ENCODE measurements at places on chromosomes 2 and 18. TPM values are rescaled to one million over a fixed set of nuclear protein-coding genes. Genes with fewer than 3 reads are reported as not detected.

GRCh38 chr2:63950414-63950813, 68.8 kb downstream of the VPS54 start:
- H3K4me1 ChIP-seq: no peaks in the 10 kb centered on the region
- DNase-seq: no peak
- peaks cover 40% of the 10 kb centered on the region for H3K36me3 ChIP-seq
- no peaks in the 10 kb centered on the region for H3K27me3 ChIP-seq

DNA sequence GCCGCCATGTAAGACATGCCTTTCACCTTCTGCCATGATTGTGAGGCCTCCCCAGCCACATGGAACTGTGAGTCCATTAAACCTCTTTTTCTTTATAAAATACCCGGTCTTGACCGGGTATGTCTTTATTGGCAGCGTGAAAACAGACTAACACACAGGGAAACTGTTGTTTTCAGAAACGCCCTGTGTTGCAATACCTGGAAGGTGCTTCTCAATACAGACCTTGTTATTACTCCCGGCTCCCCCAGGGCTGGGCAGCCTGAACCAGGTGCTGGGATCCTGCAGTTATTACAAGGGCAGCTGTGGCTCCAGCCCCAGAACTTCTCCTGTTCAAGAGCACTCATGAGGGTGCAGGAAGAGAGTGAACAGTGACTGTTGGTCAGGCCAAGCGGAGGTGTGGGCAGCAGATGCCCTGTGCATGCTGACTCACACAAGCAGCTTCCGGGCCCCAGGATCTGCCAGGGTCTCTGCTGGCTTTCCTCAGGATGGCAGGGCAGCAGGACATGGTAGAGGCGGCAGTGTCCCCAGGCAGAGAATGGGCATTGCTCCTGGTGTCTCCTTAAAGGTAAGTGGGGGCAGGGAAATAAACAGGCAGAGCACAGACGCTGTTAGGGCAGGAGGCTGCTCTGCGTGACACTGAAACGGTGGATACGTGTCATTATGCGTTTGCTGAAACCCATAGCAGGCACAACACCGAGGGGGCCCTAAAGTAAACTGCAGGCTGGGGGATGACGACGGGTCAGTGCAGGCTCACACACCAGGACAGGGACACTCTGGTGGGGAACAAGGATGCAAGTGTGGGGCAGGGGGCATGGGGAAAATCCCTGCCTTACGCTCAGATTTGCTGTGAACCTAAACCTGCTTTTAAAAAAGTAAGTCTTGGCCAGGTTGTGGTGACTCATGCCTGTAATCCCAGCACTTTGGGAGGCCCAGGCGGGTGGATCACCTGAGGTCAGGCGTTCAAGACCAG, 89.1 kb downstream of the NDUFA10 start:
- H3K4me3 ChIP-seq: no peak overlapping the region
- H3K27me3 ChIP-seq: no peaks in the 10 kb centered on the region
- peaks cover 5% of the 10 kb centered on the region for H3K4me1 ChIP-seq
- peaks cover 6% of the 10 kb centered on the region for H3K36me3 ChIP-seq

DNA sequence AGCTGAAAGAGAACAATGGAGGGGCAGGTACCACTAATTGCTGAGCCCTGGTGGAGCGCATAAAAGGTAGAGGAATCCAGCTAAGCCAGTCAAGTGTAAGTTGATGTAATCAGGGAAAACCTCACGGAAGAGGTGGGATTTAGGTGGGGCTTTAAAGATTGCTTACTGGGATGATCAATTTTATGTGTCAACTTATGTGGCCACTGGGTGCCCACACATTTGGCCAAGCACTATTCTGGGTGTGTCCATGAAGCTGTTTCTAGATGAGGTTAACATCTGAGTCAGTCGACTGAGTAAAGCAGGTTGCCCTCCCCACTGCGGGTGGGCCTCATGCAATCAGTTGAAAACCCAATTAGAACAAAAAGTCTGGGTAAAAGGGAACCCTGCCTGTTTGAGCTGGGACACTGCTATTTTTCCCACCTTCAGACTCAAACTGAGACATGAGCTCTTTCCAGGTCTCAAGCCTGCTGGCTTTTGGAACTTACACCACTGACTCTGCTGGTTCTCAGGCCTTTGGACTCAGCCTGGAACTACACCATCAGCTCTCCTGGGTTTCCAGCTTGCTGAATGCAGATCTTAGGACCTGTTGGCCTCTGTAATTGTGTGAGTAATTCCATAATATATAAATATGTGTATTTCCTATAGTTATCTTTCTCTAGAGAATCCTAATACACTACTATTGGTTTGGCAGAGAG, 67.3 kb downstream of the MYO5B start:
- peaks cover 14% of the 10 kb centered on the region for H3K4me1 ChIP-seq
- H3K36me3 ChIP-seq: no peaks in the 10 kb centered on the region
- DNase-seq: no peak
- peaks cover 54% of the 10 kb centered on the region for H3K27me3 ChIP-seq
- no peak overlapping the region for H3K4me3 ChIP-seq

DNA sequence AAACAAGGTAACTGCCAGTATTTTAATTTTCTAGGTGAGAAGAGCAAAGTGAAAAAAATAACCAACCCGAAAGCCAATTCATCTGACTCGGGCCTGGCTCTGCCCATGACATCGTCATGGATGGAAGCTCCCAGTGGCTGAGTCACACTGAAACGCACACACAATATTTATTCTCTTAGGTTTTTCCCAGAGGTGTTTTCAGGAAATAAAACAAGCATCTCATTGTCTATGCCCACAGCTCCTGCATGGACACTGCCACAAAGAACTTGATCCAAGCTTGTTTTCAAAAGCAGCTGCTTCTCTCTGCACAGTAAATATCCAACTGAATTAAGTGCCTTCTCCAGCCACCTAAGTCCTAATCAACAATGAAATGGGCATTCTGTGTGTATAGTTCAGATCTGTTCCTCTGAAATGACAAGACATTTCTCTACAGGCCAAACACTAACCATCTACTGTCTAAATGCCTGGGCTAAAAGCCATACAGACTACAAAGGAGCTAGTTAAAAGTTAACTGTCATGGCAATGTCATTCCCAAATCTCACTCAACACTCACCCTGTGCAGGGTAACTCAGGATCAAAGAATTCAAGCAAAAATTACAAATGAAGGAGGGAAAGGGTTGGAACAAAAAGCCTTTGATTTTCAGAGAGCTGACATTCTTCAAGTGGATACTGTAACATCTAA, 62.9 kb downstream of the RPL31 start:
- no peak overlapping the region for H3K27ac ChIP-seq
- H3K27me3 ChIP-seq: no peaks in the 10 kb centered on the region
- no peaks in the 10 kb centered on the region for H3K36me3 ChIP-seq
- DNase-seq: no peak
- no peak overlapping the region for H3K4me3 ChIP-seq

GRCh38 chr2:212173756-212174510, 364.7 kb downstream of the ERBB4 start:
- H3K4me3 ChIP-seq: no peak overlapping the region
- no peaks in the 10 kb centered on the region for H3K4me1 ChIP-seq
- no peaks in the 10 kb centered on the region for H3K27me3 ChIP-seq

DNA sequence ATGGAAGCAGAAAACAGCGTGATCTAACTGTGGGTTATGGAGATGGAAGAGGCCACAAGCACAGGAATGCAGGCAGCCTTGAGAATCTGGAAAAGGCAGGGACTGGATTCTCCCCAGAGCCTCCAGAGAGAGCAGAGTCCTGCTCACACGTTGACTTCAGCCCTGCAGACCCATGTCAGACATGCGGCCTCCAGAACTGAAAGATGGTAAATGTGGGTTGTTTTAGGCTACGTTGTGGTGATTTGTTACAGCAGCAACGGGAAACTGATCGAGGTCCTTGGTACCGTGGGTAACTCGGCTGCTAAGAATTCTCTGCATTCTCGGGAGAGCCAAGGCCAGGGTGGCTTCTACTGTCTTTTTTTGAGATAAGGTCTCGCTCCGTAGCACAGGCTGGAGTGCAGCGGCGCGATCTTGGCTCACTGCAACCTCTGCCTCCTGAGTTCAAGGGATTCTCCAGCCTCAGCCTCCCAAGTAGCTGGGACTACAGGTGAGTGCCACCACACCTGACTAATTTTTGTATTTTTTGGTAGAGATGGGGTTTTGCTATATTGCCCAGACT, 97.1 kb downstream of the ACKR3 start:
- peaks cover 4% of the 10 kb centered on the region for H3K27me3 ChIP-seq
- H3K36me3 ChIP-seq: no peaks in the 10 kb centered on the region
- no peak overlapping the region for H3K27ac ChIP-seq
- H3K4me3 ChIP-seq: no peak overlapping the region

- no peak for DNase-seq
- no peaks in the 10 kb centered on the region for H3K4me1 ChIP-seq
- H3K4me3 ChIP-seq: no peak overlapping the region
- H3K27me3 ChIP-seq: peaks cover 4% of the 10 kb centered on the region
- H3K36me3 ChIP-seq: no peaks in the 10 kb centered on the region
These were observed 129.9 kb downstream of the FHOD3 start for GRCh38 chr18:36427369-36427768.

DNA sequence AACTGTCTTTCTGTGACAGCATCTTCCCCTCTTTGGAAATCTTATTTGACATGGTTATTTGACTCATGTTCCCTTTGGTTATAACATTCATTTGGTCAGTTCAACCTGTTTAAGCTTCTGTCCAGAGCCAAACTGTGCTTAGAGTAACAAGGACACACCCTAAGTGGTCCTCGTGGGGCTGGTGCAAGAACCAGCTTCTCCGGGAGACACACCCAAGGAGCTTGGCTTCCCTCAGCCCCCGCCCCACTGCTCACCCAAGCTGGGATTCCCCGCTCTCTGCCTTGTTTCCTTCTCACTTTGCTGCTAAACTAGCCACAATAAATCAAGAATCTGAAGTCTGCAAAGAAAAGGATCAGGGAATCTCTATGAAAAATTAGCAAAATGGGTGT, 1.4 kb downstream of the SCYGR3 start:
- no peaks in the 10 kb centered on the region for H3K36me3 ChIP-seq
- H3K27me3 ChIP-seq: peaks cover 48% of the 10 kb centered on the region
- no peak overlapping the region for H3K4me3 ChIP-seq
- H3K27ac ChIP-seq: no peak overlapping the region

Gene AGXT
- total RNA-seq: not detected

Gene CD8B2
- total RNA-seq: 4.4 TPM

Gene CPS1
- 2.8 TPM for total RNA-seq
